ENCODE measurements at places on chromosomes 2 and 18.

DNA sequence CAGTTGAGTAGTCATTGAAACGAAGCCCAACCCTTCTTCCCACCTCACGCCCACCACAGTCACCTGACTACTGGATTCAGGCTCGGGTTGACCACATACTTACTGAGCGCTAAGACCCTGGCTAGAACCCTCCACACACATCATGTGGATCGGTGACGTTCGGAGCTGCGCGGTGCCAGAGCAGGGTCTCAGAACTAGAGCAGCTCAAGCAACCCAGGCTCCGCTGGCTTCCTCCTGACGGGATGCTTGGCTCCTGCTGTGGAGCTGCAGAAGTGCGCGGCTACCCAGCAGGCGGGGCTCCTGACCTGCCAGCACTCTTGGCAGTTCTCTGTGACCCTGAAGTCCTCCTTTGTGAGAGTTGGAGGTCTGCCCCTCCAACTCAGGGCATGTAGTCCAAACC lies 90.6 kb upstream of the MBOAT2 start:
- DNase-seq: no peak

DNA sequence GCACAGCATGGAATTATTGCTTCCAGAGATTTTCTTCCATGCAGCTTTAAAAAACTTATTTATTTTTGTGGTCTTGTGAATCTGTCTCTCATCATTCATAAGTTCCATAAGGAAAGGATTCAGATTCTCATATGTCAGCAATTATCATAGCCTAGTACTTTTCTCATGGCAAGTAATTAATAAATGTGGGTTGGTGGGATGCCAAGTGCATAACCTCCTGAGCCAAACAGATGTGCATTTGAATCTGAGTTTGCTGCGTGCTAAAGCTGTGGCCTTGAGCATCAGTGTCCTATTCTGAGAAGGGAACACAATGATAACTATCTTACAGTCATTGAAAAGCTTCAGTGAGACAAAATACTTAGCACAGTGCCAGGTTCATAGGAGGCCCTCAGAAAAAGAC lies 331.9 kb downstream of the PDE11A start:
- DNase-seq: no peak

DNA sequence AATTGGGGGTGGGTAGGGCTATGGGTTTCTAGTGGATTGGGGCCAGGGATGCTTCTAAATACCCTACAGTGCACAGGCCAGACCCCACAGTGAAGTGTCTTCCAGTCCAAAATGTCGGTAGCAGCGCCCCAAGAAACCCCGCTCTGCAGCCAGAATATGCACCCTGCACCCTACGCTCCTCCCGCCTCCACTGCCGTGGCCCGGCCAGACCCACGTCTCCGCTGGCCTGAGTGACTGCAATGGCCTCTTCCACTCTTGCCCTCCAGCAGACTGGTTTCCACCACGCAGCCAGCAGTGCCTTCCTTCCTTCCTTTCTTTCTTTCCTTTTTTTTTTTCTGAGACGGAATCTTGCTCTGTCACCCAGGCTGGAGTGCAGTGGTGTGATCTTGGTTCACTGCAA lies 91.4 kb upstream of the TAF1B start:
- no peak for DNase-seq

DNA sequence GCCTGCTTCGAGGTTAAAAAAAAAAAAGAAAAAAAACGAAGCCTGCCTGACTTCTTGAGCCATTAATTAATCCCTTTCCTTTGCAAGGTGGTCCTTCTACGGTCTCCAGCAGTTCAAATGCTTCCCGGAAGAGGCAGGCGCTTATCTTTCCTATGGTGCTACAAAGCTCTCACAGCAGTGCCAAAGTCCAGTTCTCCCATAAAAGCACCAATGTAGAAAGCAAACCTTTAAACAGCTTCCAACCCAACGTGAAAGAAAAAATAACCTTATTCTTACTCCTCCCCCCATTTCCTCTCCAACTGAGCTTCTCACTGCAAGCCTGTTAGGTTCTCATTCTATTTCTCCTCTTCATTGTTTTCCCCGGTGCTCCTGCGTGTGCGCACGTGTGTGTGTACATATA lies 317.4 kb upstream of the SOX11 start:
- DNase-seq: no peak

GRCh38 chr2:217749008-217749407 lies 253.8 kb downstream of the TNS1 start:
- no peak for DNase-seq

DNA sequence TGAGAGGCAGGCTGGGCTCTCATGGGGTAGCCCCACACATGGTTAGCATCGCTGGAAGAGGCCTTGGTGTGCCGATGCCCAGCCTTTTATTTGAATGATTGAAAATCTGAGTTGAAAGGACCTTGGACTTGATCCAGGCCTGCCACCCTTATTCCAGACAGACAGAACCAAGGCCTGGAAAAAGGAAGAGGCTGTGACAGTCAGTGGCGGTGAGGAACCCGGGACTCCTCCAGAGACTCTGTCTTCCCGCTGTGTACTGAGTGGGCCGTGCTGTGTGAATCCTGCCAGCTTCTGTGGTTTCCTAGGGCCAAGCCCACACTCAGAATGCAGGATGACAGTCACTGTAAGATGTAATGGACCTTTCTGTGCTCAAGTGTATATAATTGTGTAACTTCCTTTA lies 218.5 kb downstream of the LDLRAD4 start:
- no peak for DNase-seq

GRCh38 chr2:170586571-170587095 lies 128.5 kb upstream of the SP5 start:
- DNase-seq: no peak

GRCh38 chr2:40227210-40227609 lies 224.7 kb downstream of the SLC8A1 start:
- no peak for DNase-seq

DNA sequence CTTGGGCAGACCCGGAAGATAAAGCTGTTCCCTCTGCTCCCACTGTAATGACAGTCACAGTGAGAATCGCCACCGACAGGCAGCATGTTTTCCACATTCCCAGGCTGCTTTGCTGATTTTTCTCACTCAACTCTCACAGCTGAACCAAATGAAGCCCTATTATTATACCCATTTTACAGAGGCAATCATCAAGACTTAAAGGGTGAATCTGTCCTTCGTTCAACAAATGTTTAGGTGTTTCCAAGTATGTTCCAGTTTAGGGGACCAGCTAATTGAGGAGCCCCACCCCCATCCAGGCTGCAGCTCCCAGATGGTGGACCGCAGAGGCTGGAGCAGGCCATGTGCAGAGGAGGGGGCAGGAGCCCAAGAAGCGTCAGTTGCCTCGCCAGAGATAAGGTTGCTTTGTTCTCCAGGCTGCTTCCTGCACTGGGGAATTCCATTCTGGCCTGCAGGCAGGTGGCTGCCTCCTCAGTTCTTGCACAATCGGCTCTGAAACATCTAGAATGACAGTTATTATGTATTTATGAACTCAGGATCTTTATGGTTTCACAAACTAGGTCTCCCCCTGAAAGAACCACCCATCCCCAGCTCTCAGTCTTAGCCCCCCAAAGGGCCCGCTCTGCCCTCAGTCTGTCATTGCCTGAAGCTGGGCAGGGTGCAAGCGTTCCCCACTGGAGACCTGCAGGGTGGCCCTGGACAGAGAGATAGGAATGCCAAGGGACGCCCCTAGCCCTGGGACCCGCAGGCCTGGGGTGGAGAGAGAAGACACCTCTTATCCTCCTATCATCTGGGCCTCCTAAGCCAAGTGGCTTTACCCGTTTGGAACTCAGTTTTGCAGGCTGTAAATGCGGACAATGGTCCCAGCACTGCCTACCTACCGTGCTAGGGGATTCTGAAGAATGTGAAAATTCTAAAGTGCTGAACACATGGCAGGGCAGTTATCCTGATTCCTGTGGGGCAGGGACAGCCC lies 49.1 kb upstream of the MYCN start:
- no peak for DNase-seq

GRCh38 chr18:53819671-53820070 lies 404.8 kb downstream of the MBD2 start:
- DNase-seq: no peak

GRCh38 chr2:67670747-67671183 lies 273.6 kb downstream of the ETAA1 start:
- DNase-seq: no peak

DNA sequence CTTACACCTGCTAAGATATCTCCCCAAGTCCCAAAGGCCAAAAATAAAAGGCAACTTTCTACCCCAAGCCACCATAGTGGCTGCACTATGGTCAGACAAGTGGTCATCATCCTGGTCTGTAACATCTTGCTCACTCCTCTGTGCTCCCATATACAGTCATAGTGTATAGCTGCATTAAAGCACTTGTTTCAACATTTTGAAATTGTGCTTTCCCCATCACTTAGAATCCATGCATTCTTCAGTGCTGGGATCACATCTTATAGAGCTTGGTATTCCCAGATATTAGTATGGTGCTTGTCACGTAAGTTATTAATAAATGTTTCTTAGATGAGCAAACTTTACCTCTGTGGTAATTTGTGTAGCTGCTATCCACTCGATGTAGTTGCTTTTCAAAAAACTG lies 40.4 kb upstream of the CDC42EP3 start:
- DNase-seq: no peak

Measured in NCI-H748 treated with DMSO at 0.1 percent for 48 hours (cell line).